ENCODE measurements at places on chromosomes 5 and 9. TPM values are rescaled to one million over a fixed set of nuclear protein-coding genes. Genes with fewer than 3 reads are reported as not detected.

The SUSD1 gene
- 63.6 TPM for total RNA-seq

The PDGFRB gene
- 12.2 TPM for total RNA-seq

The FAM169A gene
- 75.4 TPM for total RNA-seq

The BTF3 gene
- 230 TPM for total RNA-seq

The NTRK2 gene
- 221 TPM for total RNA-seq

The GABRA1 gene
- 29.8 TPM for total RNA-seq

The DRD1 gene
- 18.3 TPM for total RNA-seq

The ST8SIA4 gene
- total RNA-seq = 76.2 TPM

The TSLP gene
- not detected for total RNA-seq

The PCDHGB2 gene
- 6.1 TPM for total RNA-seq

The CDX1 gene
- total RNA-seq = not detected

The ARHGEF37 gene
- total RNA-seq = 1.2 TPM

The WDR38 gene
- total RNA-seq = not detected

The PPP3R2 gene
- total RNA-seq = 0.41 TPM

The JMY gene
- total RNA-seq = 39.9 TPM

The GARIN3 gene
- total RNA-seq = not detected

The PCDHGB1 gene
- total RNA-seq = 6.1 TPM

The PAPPA gene
- under 0.01 TPM for total RNA-seq

The C9orf85 gene
- 19.2 TPM for total RNA-seq

The PLPP1 gene
- total RNA-seq = 25.7 TPM

The SHB gene
- total RNA-seq = 12.2 TPM

The ZNF883 gene
- 28.1 TPM for total RNA-seq

The TLR4 gene
- 4.9 TPM for total RNA-seq

The QRFP gene
- total RNA-seq = under 0.01 TPM

The SLC6A18 gene
- not detected for total RNA-seq

Measured in frontal cortex (tissue), 4 donors.